Fibroblast of skin of right quadriceps (primary cell): ENCODE measurements at places on chromosomes 11 and 22.

DNA sequence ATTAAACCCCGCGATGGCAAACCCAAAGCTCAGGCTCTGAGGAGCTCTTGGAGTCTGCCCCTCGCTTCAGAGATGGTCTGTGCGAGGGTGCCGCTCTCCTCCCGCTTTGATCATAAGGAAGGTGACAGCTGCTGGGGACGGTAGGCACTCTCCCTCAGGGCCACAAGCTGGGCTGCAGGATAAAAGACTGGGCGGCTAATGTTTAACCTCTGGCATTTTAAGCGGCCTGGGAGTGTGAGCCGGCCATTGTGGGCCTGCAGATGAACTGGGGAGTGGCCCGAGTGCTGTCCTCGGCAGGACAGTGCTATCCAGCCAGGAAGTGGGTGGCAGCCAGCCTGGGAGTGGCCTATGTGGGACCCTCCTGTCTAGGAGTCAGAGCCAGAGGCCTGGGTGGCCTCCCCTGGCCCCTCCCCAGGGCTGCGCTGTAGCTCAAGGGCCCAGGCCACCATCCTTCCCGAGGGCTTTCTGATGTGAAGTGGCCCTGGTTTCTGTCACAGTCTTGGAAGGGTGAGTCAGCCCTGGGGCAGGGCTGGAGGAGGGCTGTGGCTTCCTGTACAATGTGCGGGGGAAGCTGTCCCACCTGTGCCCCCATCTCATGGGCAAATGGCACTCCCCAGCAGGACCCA lies 58.7 kb upstream of the PRODH start:
- no peak for DNase-seq

DNA sequence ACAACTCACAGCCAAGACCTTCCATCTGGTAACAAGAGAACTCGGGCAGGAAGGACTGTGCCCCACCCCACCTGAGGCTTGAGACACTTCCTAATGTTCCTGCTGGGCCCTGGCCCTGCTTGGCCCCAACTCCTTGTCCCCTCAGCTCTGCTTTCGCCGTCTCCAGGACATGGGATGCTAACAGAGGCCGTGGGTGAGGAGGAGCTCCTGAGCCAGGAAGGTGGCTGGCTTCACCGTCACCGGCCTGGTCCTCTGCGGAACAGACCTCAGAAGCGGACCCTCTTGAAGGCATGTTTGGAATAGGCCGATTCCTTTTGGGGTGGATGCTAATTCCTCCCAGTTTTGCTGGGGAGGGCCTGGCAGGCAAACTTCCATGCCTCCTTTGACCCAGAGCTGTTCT lies 154.3 kb downstream of the CACNA1I start:
- DNase-seq, result no peak

DNA sequence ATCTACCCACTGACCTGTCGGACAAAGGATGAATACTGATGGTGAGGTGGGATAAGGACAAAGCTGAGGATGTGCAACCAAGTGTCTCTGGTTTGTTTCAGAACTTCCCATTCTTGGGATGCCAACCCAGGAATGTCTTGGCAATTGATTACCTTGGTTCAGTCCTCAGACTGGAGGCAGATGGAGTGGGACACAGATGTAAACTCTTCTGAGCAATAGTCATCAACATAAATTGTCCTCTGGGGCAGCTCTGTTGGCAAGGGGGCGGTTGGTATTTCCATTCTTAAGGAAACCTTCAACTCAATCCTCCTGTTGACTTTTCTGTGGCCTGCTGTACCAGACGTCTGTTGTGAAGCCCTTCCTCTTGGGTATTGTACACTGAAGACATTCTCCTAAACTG lies 6.8 kb downstream of the ABTB2 start:
- no peak for DNase-seq

GRCh38 chr22:26740253-26740652 lies 82.9 kb downstream of the MIAT start:
- DNase-seq, result no peak

DNA sequence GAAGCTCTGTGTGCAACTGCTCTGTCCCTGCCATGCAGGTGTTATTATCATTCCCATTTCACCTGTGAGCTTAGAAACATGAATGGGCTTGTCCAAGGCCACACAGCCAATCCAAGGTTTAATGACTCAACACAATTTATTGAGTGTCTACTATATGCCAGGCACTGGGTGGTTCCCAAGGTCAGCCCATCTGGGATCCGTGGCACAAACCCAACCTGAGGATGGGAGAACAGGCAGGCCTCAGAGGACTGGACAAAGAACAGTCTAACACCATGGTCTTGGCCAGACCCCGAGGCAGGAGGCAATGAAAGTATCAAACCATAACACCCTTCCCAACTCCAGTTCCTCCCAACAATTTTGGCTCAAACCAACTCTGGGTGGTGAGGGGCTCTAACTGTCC lies 15.7 kb downstream of the SPATA19 start:
- no peak for DNase-seq

DNA sequence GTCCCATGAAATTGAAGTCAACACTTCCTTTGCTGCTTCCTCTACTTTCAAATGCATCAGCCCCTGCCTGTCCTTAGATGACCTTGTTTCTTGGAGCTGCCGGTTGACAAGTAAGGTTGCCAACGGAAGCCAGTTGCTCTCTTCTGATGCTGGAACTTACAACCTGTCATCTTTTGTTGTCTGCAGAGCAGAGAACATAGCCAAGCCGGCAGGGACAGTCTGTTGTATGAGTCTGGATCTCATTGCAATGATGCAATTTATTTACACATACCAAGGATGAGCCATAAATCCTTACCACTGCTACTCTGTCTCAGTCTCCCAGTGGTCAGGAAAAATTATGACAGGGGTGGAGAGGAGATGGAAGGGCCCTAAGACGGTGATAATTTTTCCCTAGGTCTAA lies 151.4 kb downstream of the BLID start:
- DNase-seq, result peak; percentile 65

- no peak for DNase-seq
These were observed 41.2 kb downstream of the PDHX start for GRCh38 chr11:34957606-34958005.

DNA sequence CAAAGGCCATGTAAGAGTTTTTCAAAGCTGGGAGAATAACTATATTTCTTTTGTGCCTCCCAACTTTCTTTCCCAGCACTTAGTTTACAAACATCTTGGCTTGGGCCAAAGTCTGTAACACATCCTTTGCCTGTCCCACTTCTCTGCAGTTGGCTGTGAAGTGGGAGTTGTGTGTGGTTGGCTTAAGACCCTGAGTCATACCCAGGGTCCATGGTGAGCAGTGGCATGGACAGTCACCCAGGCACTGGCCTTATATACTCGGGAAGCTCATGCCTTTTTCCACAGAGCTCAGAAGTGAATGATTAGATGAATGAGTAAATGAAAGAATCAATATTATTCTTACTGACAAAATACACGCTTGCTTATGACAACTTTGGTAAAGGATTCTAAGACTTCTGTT lies 231.4 kb downstream of the BLID start:
- no peak for DNase-seq

DNA sequence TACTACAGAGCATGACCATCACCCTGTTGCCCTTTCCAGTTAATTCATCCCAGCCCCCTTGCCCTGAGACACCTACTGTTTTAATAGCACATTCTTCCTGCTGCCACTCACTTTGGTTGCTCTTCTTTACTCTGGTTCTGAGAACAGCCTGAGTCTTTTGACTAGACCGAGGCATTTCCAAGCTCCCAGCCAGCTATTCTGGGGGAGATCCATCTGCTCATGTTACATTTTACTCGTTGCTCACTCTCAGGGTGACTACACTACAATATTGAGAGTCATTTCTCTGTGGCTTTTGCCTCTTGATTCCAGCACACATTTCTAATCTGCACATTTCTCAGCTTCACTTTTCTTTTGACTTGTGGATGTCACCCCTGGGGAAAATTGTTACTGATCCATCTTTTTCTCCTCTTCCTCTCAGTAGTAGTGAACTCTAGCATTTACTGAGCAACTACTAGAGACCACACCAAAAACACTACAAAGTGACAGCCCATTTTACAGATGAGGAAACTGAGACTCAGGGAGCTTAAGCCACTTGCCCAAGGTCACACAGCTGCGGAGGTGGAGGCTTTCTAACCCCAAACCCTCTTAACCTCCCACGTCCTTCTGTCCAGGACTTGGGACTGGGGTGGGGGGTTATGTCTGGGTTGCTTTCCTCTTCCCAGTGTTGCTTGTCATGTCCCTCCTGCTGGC lies 117.8 kb downstream of the C11orf91 start:
- DNase-seq, result no peak

DNA sequence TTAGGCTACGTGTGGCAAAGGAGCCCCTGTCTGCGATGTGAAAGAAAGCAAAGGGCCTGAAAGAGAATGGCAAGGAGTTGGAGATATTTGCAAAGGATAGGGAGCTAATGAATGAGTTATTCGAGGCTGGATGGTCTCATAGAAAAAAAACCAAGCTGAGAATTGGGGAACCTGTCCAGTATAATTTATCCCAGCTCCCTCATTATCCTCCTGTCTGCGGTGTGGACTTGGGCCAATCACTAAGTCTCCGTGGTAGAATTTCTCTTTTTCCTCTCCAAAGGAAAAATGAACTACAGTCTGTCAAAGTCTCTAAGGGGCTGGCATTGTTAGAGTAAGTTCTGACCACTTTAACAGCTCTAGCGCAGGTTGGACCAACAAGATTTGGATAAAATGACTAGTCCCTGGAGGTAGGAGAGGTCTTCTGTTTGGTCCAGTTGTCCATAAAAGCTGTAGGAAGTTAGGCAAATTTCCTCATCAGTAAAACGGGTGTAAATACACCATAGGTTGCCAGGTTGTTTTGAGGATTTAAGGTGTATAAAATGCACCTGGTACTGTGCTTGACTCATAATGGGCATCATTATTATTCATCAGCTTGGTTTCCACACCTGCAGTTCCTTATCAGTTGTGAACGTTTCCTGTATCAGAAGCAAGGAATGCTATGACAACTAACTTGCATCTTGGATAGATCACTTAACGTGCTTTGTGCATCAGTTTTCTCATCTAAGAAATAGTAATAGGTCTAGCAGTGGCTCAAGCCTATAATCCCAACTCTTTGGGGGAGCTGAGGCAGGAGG lies 10.3 kb upstream of the CDON start:
- DNase-seq, result no peak

GRCh38 chr22:46963672-46964545 lies 201.5 kb downstream of the TBC1D22A start:
- DNase-seq, result no peak

GRCh38 chr11:132284048-132284447 lies 913.6 kb downstream of the NTM start:
- DNase-seq, result no peak

DNA sequence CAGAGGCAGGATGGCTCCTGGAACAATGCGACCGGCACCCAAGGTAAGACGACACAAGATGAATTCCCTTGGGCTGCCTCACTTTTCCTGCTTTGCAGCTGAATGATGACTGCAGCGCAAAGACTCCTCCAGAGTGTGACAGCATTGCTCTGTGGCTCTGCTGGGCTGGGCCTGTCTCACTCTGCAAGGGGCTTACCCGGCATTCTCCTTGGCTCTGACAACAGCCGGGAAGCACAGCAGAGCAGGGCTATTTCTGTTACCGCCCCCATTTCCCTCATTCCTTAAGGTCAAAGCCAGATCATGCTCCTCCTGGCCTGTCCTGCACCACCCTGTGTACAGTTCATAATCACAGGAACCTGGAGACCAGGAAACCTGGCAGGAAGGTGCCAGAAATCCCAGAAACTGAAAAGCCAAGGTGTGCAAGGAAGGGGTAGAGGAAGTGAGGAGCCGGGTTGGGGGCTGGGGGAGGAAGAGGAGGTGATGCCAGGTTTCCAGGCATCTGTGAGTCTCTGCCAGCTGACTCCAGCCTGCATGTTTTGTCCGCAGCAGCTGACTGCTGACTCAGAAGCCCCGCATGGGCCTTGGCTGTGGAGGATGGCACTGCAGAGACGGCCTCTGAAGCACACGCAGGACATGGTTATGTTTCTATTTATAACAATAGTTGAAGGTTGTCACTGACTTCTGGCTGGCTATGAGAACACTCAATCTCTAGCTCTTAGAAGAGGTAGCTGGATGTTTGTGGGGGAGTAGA lies 113.6 kb downstream of the MICAL3 start:
- peak; percentile 82 for DNase-seq

DNA sequence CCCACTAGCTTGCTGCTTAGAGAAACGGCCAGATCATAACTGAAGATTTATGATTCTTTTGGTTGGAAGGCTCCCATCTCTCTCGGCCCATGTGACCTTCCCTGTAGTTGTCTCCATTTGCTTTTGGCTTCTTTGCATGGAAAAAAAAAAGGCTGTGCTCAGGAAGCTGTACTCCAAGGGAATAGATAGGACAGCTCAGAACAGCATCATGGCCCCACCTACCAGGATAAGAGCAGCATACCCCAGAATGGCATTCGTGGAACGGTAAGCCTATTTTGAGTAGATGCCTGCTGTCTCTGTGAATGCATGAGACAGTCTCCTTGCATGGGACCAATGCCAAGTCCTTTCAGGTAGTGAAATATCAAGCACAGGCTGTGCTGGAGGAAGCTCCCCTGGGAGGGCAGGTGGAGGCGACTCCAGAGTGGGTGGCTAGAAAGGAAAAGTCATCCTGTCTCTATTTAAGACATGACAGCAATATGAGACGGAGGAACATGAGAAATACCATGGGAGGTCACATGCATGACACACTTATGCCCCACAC lies 94.1 kb upstream of the AMOTL1 start:
- no peak for DNase-seq

DNA sequence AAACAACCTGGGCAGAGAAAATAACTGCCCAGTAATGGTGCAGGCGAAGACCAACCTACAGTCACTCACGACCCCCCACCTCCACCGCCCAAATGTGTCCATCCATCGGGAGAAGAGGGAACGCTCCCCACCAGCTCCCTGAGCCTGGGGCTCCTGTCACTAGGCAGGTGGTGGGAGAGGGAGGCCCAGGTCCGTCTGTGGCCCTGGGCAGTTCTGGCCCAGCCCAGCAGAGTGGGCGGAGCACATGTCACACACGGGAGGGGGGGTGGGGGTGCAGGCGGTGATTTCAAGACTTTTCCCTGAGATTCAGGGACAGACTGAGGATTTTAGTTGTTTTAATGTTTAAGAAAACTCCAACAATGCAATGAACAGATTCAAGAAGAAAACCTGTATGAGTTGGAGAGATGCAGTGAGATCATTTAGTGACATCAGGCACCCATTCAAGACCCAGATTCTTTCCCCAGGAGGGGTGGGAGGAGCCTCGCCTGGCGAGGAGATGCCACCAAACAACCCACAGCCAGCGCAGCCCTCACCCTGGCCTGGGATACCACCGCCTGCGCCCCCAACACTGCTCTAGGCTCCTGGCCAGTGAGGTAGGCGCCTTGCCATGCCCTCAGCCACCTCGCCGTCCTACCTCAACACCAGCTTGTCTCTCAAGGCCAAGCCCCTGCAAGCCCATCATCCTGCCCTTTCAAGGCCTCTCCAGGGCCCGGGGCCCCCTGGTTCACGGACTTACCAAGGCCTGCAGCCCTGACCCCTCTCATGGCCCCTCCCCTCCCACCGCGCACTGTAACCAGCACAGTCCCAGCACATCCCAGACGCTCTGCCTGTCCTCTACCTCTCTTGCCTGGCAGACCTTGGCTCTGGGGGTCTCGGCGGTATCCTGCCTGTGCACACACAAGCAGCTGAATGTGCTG lies 36.8 kb downstream of the TBX1 start:
- no peak for DNase-seq
